NCI-H345 (cell line): ENCODE measurements at places on chromosomes 2 and 18.

- no peak for DNase-seq
These were observed 83.1 kb downstream of the EFEMP1 start for GRCh38 chr2:55840460-55840859.

- no peak for DNase-seq
These were observed 58.3 kb downstream of the VIL1 start for GRCh38 chr2:218477247-218477646.

- DNase-seq = no peak
These were observed 439.8 kb downstream of the TGIF1 start for GRCh38 chr18:3889803-3890202.

GRCh38 chr2:119910566-119910965, 102.3 kb upstream of the EPB41L5 start:
- no peak for DNase-seq

- no peak for DNase-seq
These were observed 51.9 kb downstream of the VRK2 start for GRCh38 chr2:58098254-58099095.

- no peak for DNase-seq
These were observed 72.5 kb downstream of the COPS8 start for GRCh38 chr2:237158194-237158593.

- no peak for DNase-seq
These were observed 44.4 kb downstream of the MAP4K4 start for GRCh38 chr2:101741775-101742520.

- DNase-seq = no peak
These were observed 90.1 kb upstream of the LGALSL start for GRCh38 chr2:64363848-64364247.

DNA sequence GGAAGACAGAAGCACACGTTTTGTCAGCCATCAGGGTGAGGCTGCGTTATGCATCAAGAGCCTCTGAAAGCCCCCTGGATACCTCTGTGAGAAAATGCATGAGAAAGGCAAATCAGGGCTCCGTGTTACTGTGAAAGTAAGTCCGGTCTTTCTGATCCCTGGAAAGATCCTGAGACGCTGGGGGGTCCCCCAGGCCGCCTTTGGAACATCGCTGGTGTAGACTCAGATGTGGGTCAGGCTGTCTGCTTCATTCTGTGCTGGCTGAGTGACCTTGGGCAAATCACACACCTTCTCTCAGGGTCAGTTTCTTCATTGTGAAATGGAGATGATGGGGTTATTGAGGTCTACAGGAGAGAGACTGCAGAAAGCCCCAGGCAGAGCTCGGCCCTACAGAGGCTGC, 42.0 kb upstream of the HS6ST1 start:
- no peak for DNase-seq

DNA sequence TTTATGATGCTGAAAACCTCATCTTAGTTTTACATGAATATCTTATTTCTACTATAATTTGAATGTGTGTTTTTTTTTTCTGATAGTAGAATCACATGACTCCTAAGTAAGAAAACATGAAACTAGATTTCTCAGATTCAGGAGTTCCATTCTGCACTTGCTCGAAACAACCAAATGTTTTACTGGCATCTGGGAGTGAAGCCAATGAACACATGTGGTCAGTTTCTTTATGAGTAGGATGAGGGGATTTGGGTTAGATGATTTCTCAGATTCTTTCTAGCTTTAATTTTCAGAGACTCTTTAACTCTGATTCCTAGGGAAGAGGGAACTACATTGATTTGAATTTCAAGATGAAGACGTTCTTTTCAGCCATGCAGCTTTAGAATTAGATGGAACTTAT, 225.0 kb upstream of the NT5C1B start:
- no peak for DNase-seq

DNA sequence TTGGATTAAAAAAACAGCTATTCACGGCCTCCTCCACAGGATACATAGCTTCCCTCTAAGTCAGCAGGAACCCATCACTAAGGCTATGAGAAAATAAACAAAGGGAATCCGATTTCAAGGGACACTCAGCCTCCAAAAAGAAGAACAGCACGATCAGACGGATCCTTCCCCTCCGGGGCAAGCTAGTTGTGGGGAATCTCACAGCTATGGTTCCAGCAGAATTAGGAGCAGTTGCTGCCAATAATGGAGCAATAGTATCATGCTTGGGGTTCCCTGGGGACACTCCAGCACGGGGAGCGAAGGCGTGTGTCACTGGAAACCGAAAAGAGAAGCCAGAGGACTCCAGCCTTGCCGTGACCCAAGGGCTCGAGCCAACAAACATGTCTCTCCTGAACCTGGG, 163.1 kb downstream of the TTC32 start:
- DNase-seq = no peak

DNA sequence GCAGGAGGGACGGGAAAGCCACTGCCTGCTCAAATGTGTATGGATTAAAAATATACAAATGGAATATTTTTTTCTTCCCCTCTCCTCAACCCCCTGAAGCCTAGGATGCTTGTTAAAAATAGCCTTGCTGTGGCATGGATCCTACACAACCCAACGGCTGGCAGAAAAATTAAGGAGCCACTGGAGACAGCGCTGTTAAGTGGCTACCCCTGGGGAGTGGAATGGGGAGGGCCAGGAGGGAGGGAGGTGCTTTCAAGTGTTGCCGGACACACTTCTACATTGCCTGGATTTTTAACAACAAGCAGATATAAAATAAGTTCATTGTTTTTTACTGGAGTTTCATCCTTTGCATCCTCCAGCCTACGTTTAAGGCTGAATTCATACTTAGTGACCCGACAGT, 66.6 kb downstream of the ZBTB7C start:
- DNase-seq = peak; percentile 70

- DNase-seq = no peak
These were observed 134.5 kb upstream of the EPB41L3 start for GRCh38 chr18:5678278-5678677.

DNA sequence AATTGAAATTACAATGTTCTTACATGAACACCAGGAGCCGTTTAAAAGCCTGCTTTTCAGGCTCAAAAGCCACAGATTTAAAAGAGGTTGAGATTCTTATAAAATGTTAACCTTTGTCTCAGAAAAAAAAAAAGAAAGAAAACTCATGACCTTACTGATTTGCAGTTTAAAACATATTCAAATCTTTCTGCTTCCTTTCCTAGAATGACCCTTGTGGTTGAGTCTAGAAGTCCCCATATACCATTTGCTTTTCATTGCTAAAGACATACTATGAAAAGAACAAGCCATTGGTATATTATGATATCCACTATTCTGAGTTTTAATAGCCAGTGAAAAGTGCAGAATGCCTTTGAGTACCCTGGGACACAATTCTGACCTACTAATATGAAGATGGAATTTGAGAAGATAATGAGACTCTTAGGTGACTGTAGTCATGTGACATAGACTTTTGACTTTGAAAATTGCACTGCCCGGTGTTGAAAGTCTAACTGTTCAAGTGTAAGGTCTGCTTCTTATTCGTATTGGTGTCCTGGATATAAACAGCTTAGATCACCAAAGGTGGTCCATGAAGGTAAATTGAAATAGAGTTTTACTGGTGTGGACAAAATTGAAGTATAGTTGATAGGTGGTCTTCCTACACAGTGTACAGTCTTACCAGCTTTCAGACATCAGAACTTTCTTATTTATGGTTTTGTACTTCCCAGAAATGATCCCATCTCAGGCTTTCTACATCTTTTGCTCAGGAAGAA, 117.0 kb downstream of the DOCK10 start:
- DNase-seq = no peak

DNA sequence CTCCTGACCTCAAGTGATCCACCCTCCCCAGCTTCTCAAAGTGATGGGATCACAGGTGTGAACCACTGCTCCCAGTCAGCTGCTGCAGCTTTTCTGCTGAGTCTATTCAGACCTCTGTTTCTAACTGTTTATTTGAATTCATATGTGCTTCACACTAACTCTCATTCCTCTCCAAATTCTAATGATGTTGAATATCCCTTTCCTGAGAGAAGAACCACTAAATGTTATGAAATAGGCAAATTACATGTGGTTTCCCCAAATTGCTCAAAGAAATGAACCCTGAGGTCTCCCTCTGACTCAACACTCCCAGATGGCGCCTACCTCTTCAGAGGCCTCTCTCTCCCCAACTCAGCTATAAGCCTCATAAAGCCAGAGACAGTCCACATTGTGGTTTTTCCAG, 98.6 kb downstream of the IRS1 start:
- no peak for DNase-seq

- peak; percentile 18 for DNase-seq
These were observed 204.2 kb downstream of the LOXHD1 start for GRCh38 chr18:46452820-46453219.

GRCh38 chr2:20165677-20166509, 59.0 kb downstream of the SDC1 start:
- no peak for DNase-seq

GRCh38 chr2:236858661-236859060, 227.0 kb upstream of the COPS8 start:
- no peak for DNase-seq

DNA sequence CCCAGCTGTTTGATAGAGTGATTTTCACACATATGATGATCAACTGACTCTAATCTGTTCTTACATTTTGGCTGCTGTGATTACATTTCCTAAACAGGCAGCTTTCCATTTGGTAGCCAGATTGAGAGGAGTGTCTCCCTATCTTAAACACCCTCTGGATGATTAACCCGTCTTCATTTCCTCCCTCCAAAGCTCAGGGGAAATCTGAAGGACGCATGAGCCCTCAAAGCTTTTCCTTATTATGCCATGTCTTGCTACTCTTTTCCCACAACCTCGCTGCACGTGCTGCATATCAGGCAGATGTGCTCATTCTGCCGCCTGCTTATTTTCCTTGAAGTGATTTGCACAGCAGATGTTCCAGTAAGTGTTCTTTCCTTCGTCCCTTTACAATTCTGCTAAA, 837.4 kb downstream of the LRRTM4 start:
- DNase-seq = no peak

DNA sequence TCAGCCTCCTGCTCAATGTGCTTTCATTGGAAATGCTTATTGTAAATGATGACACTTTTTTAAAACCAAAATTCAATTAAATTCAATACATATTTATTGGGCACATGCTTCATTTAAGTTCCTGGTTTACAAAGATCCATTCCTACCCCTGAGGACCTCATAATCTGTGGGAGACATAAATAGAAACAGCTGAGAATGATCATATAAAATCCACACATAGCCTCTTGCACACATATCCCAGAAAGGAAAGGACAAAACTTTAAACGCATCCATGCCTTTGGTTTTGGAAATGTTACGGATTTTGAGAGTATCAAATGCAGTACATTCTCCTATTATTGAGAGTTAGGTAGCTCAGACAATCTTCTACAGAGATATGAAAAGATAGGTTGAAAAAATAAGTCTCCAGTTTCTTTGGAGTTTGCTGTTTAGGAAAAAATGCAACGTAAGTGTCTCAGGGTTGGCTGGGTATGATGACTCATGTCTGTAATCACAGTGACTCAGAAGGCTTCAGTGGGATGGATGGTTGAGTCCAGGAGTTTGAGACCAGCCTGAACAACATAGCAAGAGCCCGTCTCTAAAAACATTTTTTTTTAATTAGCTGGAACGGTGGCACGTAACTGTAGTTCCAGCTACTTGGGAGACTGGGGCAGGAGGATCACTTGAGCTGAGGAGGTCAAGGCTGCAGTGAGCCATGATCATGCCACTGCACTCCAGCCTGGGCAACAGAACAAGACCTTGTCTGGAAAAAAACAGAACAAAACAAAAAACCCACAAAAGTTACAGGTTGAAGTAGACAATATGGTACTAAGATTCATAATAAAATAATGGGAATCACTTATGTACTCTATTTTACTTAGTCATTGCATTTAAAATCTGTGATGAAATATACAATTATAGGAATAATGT, 3.9 kb upstream of the PRELID3A start:
- DNase-seq = no peak

DNA sequence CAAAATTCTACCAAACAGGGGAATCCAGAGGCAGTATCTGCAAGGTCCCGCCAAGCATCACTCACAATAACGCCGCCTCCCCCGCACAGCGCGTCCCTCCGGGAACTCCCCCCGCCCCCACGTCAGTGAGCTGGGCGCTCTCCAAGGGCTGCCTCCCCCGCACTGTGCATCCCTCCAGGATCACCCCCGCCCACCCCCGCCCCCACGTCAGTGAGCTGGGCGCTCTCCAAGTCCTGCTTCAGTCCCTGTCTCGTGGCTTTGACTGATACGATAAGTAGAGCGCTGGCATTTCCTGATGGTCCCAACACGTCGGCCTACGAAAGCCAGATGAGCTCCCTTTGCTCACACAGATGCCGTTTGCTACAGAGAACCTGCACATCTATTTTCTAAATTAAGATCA, 130.7 kb upstream of the TPO start:
- no peak for DNase-seq

GRCh38 chr2:70089220-70089982, 2.1 kb downstream of the PCBP1 start:
- peak; percentile 53 for DNase-seq

GRCh38 chr2:178425255-178425827, 25.6 kb downstream of the PRKRA start:
- no peak for DNase-seq

DNA sequence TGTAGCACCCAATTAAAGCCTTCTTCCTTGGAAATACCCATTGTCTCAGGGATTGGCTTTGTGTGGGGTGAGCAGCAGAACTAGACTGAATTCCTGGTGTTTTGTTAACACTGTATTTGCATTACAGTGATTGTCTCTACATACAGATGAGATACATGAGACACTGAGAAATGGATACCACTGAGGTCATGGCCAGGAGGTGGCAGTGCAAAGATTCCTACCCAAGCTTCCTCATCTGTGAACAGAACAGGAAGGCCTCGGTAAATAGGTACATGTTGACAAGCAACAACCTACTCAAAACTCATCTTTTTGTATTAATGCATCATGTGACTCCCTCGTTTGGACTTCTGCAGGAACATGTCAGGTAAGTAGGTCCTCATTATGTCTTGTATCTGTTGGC, 445.8 kb upstream of the RGPD4 start:
- DNase-seq = no peak

- DNase-seq = no peak
These were observed 103.9 kb upstream of the TMEFF2 start for GRCh38 chr2:192298664-192299063.

DNA sequence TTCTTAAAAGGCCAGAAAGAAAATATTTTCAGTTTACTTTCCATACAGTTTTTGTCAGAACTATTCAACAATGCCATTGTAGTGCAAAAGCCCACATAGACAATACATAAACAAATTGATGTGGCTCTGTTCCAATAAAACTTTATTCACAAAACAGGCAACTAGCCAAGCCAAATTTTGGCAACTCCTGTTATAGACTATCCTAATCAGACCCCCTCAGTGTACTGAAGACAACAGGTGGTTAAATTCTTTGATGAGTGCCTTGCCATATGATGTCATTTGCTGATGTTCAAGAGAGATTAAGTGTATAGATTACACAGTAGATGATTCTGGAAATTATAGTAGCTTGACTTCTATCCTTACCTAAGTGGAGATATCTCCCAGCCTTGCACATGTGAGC, 83.4 kb downstream of the FANCL start:
- no peak for DNase-seq

- peak; percentile 11 for DNase-seq
These were observed 304.8 kb upstream of the SOX11 start for GRCh38 chr2:5387406-5387805.

GRCh38 chr18:23138471-23138870, 3.2 kb downstream of the CABLES1 start:
- peak; percentile 87 for DNase-seq
